ENCODE measurements at places on chromosomes 2 and 18. TPM values are rescaled to one million over a fixed set of nuclear protein-coding genes. Genes with fewer than 3 reads are reported as not detected.

Gene ITM2C
- 25.0 TPM for total RNA-seq

Gene TSPYL6
- total RNA-seq = not detected

Gene TAF4B
- 3.3 TPM for total RNA-seq

Gene LAMA3
- 139 TPM for total RNA-seq

Gene FNDC4
- total RNA-seq = 2.0 TPM

Gene PPP1R1C
- total RNA-seq = 5.8 TPM

Gene REG3A
- total RNA-seq = not detected
